ENCODE measurements at places on chromosomes 1 and 21. TPM values are rescaled to one million over a fixed set of nuclear protein-coding genes. Genes with fewer than 3 reads are reported as not detected.

Gene TMEM50A
- 38.0 TPM for total RNA-seq

Gene SCYL3
- total RNA-seq: 10.5 TPM

Gene BLACAT1
- total RNA-seq: not detected

Gene KANK4
- total RNA-seq: under 0.01 TPM

Gene CD5L
- total RNA-seq: not detected

Gene SYT6
- total RNA-seq: not detected

Gene MFSD2A
- total RNA-seq: 2.4 TPM

Gene ADORA3
- total RNA-seq: 0.54 TPM

Gene CCDC190
- not detected for total RNA-seq

Gene KLHDC8A
- total RNA-seq: under 0.01 TPM

Gene MRAP
- not detected for total RNA-seq

Gene SPATA17
- total RNA-seq: under 0.01 TPM

Gene CD34
- 126 TPM for total RNA-seq

Gene OR10Z1
- under 0.01 TPM for total RNA-seq

Gene PRKAB2
- total RNA-seq: 8.1 TPM

Gene RGS16
- 0.27 TPM for total RNA-seq

Gene C1orf21
- 7.0 TPM for total RNA-seq

Gene PTPRF
- 1.9 TPM for total RNA-seq

Gene RGS4
- not detected for total RNA-seq

Gene UTS2
- not detected for total RNA-seq

Gene HCRTR1
- total RNA-seq: 0.27 TPM

Gene FCRLB
- total RNA-seq: 0.54 TPM

Gene MYOM3
- not detected for total RNA-seq

Gene PADI2
- total RNA-seq: 0.81 TPM

Gene S100A2
- 0.27 TPM for total RNA-seq

Gene AUNIP
- total RNA-seq: 1.3 TPM

Gene IPO13
- total RNA-seq: 30.4 TPM

Gene ASCL5
- total RNA-seq: not detected

Gene LRRC38
- total RNA-seq: 0.27 TPM

Gene MMEL1
- total RNA-seq: 8.1 TPM

Gene HMGB4
- total RNA-seq: not detected

Gene C1orf159
- 14.5 TPM for total RNA-seq

Gene NIBAN1
- 11.0 TPM for total RNA-seq

Gene TNNI3K
- total RNA-seq: 1.3 TPM

Gene FAF1
- 14.0 TPM for total RNA-seq

Gene CRYBG2
- total RNA-seq: under 0.01 TPM

Gene CDK18
- total RNA-seq: 8.6 TPM

Gene CYP4Z1
- total RNA-seq: not detected

Gene RERE
- total RNA-seq: 61.9 TPM

Gene PLA2G4A
- 6.5 TPM for total RNA-seq

Gene CFHR2
- total RNA-seq: not detected

Gene FAM110D
- total RNA-seq: 0.81 TPM

Gene OR2T6
- under 0.01 TPM for total RNA-seq

Gene HPDL
- 22.9 TPM for total RNA-seq

Gene RXRG
- not detected for total RNA-seq

Gene AMPD1
- total RNA-seq: not detected

Gene GABRD
- 0.27 TPM for total RNA-seq

Gene RNU1-2
- under 0.01 TPM for total RNA-seq

Gene PCNX2
- 28.8 TPM for total RNA-seq

Gene ARMH1
- 339 TPM for total RNA-seq

Gene INKA2
- total RNA-seq: 2.4 TPM

Gene PLA2G2F
- under 0.01 TPM for total RNA-seq

Gene IGSF5
- total RNA-seq: not detected

Gene OR6N1
- not detected for total RNA-seq

Gene CDCA8
- 1.6 TPM for total RNA-seq

Gene RNF186
- under 0.01 TPM for total RNA-seq

Gene SERTAD4
- total RNA-seq: not detected

Gene ZBTB8B
- under 0.01 TPM for total RNA-seq

Gene C4BPA
- not detected for total RNA-seq

Gene G0S2
- 5.1 TPM for total RNA-seq
